Parietal lobe (tissue), 2 donors: ENCODE measurements at places on chromosomes 7 and 10. TPM values are rescaled to one million over a fixed set of nuclear protein-coding genes. Genes with fewer than 3 reads are reported as not detected.

NUTM2D gene
- total RNA-seq, result 11.9 TPM

SYT15B gene
- under 0.01 TPM for total RNA-seq

RADIL gene
- total RNA-seq, result 6.3 TPM

AKR1C4 gene
- total RNA-seq, result not detected

ZNF273 gene
- 63.2 TPM for total RNA-seq

PDE1C gene
- total RNA-seq, result 39.1 TPM

NPTX2 gene
- 9.7 TPM for total RNA-seq

SFMBT2 gene
- 12.5 TPM for total RNA-seq

WIPF3 gene
- 10.6 TPM for total RNA-seq

OIT3 gene
- 0.94 TPM for total RNA-seq

PIK3CG gene
- total RNA-seq, result 1.6 TPM

SHTN1 gene
- 109 TPM for total RNA-seq

POLR2J3 gene
- 90.1 TPM for total RNA-seq

MPP7 gene
- total RNA-seq, result 2.2 TPM

CFTR gene
- total RNA-seq, result 0.94 TPM

PNLIP gene
- total RNA-seq, result not detected

DKK1 gene
- total RNA-seq, result 2.5 TPM

EIF5AL1 gene
- total RNA-seq, result not detected

DNAH11 gene
- total RNA-seq, result 3.8 TPM

WDR86 gene
- 121 TPM for total RNA-seq

SFTPD gene
- 0.94 TPM for total RNA-seq

ELFN1 gene
- total RNA-seq, result 11.0 TPM

DIP2C gene
- total RNA-seq, result 68.2 TPM

CREB5 gene
- 22.8 TPM for total RNA-seq

AUTS2 gene
- 383 TPM for total RNA-seq

GBX1 gene
- not detected for total RNA-seq

NOD1 gene
- total RNA-seq, result 5.0 TPM

PAX2 gene
- total RNA-seq, result not detected

OR6B1 gene
- not detected for total RNA-seq

SDK1 gene
- 40.7 TPM for total RNA-seq

KNDC1 gene
- total RNA-seq, result 12.2 TPM

PLAC9 gene
- total RNA-seq, result 1.3 TPM

OR9A2 gene
- total RNA-seq, result 5.6 TPM
